ENCODE measurements at places on chromosomes 3 and 15.

- no peak for DNase-seq
Observed at GRCh38 chr3:24589931-24590880, 95.6 kb upstream of the THRB start.

DNA sequence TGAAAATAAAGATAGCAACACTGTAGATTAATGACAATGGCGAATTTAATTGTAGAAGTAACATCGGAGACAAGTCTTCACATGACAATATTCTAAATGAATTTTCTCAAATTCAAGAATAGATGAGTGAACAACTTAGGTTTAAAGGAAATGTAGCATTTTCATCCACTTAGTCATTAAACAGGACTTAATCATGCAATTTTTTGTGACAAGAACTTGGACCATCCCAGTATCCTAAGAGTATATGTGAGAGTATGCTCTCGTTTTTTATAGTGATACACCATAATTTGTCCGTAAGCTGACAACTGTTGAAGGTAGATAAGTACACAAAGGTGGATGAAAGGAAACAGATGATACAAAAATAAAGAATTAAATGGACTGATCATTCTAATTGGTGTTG lies 81.5 kb downstream of the DLG1 start:
- no peak for DNase-seq

GRCh38 chr3:89628856-89629670 lies 521.6 kb downstream of the EPHA3 start:
- DNase-seq = no peak

DNA sequence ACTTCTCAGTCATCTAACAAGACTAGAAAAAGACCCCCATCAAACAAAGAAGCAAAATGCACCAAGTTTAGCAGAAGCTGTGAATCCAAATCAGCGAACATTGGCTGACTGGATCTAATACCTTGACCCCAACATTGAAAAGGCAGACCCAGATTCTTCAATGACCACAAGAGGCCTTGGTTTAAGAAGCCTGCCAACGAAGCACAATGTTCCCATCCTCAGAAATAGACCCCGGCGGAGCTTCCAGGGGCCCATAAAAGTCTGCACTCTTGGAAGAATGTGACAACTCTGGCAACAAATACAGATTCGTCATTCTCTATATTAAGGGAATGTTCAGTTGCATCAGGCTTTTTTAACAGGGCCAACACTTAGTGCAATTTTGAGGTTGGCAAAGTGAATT lies 112.8 kb upstream of the BCL6 start:
- DNase-seq = no peak

DNA sequence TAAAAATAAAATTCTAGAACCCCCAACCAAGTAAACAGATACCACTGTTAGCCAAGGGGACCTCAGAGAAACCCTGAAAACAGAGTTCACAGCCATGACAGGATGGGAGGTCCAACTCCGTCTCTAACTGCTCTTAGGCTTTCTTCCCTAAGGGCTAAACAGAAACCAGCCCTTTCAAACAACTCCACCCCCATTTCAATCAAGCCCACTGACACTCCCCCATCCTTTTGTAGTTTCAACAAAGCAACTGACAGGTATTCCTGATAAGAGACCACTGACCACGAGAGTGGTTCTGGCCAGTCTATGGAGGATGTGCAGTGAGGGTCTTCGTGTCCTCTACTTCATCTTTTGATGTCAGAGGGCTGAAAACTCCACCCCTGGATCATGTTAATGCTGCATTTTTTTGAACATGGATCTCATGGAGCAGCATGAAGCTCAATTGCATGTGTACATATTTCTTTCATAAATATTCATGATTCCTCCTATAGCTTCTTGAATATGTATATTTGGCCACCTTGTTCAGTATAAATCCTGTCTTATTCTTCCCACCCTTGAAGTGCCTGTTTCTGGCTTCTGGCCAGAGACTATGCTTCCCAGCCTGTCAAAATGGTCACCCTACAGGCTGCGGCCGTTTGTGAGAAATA lies 222.6 kb downstream of the OSBPL10 start:
- DNase-seq = no peak

DNA sequence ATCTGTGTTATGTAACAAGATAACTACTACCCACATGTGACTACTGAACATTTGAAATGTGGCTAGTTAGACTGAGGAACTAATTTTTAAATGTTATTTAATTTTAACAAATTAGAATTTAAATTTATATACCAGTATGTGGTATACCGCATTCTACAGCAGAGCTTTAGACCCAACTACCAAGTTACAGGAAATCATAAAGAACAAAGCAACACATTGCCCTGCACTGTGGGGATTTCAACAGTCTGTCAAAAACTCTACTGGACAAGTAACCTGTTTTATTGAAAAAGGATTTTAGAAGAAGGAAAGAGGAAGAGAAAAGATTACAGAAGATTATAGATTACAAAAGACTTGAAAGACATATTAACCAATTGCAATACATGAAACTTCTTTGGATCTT lies 64.9 kb downstream of the DPH6 start:
- DNase-seq = no peak

- no peak for DNase-seq
Observed at GRCh38 chr3:33173103-33173502, 45.5 kb downstream of the SUSD5 start.

DNA sequence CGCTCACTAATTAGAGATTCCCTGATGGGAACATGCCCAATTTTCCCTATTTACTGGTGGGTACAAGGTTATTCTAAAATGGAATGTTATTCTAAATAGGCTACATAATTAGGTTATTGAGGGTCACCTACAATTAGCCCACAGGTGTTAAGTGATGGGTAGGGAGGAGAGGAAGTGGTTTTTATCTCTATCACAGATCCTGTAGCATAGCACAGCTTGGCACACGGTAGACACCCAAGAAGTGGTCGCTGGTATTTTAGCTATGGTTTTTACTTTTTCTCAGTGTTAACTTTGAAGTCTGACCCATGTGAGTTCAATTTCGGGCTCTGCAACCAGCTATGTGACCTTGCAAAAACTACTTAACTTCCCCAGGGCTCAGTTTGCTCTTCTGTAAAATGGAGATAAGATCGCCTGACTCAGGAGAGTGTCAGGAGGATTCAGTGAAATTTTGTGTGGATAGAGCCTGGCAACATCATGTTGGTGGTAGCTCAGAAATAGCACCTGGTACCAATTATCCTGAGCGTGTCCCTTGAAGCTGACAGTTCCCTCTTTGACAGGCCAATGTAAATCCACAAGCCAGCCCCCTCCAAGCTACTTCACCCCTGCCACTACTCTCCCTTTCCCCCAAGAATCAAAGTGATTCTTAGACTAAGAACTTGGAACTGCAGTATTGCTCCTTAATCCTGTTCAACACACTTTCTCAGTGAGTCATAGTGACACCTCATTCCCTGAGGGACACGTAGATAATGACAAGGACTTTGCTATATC lies 8.7 kb upstream of the LMCD1 start:
- no peak for DNase-seq

GRCh38 chr3:50241713-50242380 lies 5.8 kb downstream of the GNAI2 start:
- DNase-seq = no peak

- DNase-seq = no peak
Observed at GRCh38 chr3:36904641-36905040, 40.2 kb downstream of the TRANK1 start.

DNA sequence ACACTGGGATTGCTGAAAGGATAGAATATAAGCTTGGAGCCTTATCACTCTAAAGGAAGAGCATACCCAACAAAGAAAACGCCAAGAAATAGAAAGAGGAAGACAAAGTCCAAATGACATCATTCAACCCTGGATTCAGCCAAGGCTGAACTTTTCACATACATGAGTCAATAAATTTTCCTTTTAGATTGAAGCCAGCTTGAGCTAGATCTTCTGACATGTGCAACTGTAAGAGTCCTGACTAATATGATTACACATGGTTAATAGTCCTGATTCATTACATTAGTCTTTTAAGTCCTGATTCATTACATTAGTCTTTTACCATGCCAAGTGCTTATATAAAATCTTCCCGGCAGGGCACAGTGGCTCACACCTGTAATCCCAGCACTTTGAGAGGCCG lies 13.6 kb upstream of the DENND6A start:
- DNase-seq = peak; percentile 33

- no peak for DNase-seq
Observed at GRCh38 chr3:177591379-177591778, 394.1 kb upstream of the TBL1XR1 start.

- DNase-seq = no peak
Observed at GRCh38 chr3:139538733-139539132, 809 bp downstream of the RBP1 start.

GRCh38 chr3:195119461-195120266 lies 151.3 kb downstream of the XXYLT1 start:
- peak; percentile 30 for DNase-seq

GRCh38 chr15:69896606-69897005 lies 201.1 kb downstream of the TLE3 start:
- no peak for DNase-seq

All from amniotic stem cell (primary cell).